Stimulated activated CD8-positive, alpha-beta memory T cell treated with anti-CD3 and anti-CD28 coated beads, Interleukin-7, amount 100 ng/mL, for 24 hours (primary cell): ENCODE measurements at places on chromosomes 13 and 19.
A peak's percentile ranks its signal among the peaks of the same experiment; 100 is the strongest.

DNA sequence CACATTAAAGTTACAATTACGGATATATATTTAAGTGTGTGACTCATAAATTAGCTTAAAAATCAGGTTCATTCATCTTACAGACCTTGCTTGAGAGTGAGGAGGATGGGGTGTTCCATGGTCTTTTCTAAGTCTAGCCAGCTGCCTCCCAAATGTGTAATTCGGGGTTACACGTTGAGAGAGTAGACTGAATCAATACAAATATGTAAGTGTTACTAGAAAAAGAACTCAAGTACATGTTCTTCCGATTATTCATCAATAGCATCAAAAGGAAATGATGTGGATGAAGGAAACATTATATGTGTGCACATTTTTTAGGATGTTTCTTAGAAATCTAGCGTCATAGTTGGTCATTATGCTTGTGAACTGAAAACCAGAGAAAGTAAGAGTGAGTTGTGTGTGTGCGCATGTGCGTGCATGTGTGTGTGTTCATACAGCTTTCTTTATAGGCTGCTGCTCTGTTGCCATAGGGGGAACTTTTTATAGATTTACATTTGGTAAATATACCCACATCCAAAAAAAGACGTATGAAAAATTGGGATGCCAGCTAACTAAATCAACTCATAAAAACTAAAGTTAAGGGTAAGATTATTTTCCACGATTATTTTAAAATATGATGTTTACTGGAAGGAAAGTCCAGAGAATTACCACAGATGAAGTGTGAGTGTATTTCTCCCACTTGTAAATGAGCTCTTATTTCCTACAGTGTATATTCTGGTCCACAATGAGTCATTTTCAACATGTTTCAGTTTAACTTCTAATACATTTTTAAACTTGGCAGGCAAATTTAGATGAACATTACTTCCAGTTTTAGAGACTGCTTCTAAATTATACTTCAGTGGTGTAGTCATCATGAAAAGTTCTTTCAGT, 82.4 kb downstream of the PIBF1 start:
- DNase-seq = no peak

DNA sequence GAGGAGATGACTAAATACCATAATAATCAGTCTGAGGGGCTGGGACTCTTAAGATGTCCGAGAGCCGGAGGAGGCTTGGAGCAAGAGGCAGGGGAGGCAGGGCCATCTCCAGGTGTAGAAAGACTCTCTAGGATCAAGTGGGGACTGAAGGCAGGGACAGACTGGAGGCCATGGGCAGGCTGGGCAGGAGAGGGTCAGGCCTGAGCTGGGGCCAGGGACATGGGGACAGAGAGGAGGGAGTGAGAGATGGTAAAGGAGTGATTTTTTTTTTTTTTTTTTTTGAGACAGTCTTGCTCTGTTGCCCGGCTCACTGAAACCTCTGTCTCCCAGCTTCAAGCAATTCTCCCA, 2.2 kb downstream of the JOSD2 start:
- DNase-seq = no peak

GRCh38 chr13:41008349-41008980, 10.7 kb downstream of the ELF1 start:
- no peak for DNase-seq

- DNase-seq = no peak
These were observed 82.4 kb upstream of the STARD13 start for GRCh38 chr13:33367926-33368325.

- DNase-seq = no peak
These were observed 30.9 kb upstream of the MED4 start for GRCh38 chr13:48125794-48126228.

GRCh38 chr19:28292822-28293500, 920.0 kb downstream of the UQCRFS1 start:
- no peak for DNase-seq

DNA sequence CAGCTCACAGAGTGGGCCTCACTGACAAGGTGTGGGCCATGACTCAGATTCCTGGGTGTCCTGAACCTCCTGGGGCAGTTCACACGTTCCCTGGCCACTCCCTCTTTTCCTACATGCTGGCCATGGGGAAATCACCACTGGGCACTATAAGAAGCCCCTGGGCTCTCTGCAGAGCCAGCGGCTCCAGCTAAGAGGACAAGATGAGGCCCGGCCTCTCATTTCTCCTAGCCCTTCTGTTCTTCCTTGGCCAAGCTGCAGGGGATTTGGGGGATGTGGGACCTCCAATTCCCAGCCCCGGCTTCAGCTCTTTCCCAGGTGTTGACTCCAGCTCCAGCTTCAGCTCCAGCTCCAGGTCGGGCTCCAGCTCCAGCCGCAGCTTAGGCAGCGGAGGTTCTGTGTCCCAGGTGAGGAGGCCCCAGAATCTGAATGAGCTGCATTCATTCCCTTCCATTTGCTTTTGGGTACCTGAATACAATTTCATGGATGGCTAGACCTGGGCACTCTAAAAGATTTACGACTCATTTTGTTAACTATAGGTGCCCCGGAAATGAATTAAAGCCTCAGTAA, at the start of gene OLFM4:
TSS of gene OLFM4 (plus strand) at position 177 of the 567 bp plus-strand sequence. CDS start at position 201, 24 bp downstream.
- DNase-seq = no peak

GRCh38 chr19:11123114-11123513, 32.5 kb downstream of the SPC24 start:
- no peak for DNase-seq

DNA sequence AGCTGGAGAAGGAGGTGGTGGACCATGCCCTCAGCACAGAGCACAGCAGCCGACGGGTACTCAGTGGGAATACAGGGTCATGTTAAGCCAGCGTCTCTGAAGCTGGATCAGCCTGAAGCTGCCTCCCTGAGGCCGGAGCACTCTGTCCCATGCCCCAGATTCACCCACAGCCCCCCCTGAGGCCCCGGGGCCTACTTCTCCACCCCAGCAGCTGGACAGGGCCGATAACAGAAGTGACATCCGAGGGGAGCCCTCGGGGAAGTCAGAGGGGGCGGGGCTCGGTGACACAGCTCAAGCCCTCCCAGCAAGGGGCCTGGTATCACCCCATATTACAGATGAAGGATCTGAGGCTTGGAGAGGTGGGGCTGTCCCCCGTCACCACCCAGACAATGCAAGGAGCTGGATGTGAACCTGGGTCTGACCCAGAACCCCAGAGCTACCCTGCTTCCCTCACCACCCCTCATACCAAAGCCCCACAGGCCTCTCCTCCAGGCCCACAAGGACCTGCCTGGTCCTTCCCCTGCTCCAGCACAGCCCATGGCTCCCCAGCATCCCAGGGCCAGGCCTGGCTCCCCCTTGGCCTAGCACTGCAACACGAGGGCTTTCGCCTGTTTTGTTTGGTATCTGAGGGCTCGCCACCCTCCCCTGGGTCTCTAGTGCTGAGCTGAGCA, 5.7 kb downstream of the R3HDM4 start:
- no peak for DNase-seq

DNA sequence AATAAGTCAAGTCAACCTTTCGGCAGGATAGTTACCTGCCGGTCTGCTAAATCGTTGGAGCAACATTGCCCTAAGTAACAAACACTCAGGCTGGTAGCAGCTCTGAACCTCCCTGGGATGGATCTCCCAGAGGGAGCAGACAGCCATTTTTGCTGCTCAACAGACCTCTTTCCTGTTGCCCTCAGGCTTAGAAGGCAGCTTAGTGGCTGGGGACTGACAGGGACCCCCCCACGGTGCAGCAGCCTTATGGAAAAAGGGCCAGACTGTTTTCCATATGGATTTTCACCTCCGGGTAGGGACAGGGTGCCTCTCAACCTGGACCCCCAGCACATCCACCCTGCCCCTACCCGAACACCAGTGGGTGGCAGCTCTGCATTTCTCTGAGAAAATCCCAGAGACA, 49.7 kb downstream of the UBL3 start:
- no peak for DNase-seq

GRCh38 chr19:38534574-38534973, 83.2 kb downstream of the MAP4K1 start:
- DNase-seq = no peak

GRCh38 chr13:48349525-48349924, 46.0 kb downstream of the RB1 start:
- no peak for DNase-seq

DNA sequence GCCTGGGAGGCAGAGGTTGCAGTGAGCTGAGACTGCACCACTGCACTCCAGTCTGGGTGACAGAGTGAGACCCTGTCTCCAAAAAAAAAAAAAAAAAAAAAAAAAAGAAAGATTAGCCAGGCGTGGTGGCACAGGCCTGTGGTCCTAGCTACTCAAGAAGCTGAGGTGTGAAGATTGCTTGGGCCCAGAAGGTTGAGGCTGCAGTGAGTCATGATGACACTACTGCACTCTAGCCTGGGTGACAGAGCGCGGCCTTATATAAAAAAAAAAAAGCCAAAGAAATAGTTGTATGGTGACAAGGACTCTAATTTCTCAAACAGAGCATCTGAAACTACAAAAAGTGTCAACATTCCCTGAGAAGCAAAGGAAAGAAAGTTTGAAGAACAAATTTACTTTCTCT, 3.4 kb downstream of the PBX4 start:
- DNase-seq = no peak

DNA sequence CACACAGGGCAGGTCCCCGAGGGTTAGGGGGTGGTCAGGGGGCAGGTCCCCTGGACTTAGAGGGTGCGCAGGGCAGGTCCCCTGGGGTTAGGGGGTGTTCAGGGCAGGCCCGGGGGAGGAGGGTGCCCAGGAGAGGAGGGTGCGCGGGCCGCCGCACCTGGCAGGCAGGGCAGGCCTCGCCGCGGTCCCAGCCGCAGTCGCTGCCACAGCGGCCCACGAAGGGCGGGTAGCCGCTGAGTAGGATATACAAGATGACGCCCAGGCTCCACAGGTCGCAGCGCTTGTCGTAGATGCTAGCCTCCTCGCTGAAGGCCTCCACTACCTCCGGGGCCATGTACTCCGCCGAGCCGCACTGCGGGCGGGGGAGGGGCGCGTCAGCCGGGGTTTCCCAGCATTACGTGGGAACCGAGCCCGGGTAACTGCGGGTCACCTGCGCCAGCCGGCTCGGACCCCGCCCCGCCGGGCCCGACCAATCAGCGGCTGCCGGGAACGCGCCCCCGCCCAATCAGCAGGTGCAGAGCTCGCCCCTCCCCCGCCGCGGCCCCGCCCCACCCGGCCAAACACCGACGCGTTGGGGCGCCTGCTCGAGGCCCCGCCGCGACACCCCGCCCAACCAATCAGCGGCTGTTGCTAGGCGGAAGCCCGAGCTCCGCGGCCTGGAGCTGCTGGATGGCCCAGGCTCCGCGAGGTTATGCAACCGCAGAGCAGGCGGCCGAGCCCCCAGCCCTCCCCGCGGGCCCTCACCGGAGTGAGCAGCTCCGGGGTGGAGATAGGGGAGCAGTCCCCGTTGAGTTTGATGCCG, 9.2 kb downstream of the MKNK2 start:
- peak; percentile 99 for DNase-seq

DNA sequence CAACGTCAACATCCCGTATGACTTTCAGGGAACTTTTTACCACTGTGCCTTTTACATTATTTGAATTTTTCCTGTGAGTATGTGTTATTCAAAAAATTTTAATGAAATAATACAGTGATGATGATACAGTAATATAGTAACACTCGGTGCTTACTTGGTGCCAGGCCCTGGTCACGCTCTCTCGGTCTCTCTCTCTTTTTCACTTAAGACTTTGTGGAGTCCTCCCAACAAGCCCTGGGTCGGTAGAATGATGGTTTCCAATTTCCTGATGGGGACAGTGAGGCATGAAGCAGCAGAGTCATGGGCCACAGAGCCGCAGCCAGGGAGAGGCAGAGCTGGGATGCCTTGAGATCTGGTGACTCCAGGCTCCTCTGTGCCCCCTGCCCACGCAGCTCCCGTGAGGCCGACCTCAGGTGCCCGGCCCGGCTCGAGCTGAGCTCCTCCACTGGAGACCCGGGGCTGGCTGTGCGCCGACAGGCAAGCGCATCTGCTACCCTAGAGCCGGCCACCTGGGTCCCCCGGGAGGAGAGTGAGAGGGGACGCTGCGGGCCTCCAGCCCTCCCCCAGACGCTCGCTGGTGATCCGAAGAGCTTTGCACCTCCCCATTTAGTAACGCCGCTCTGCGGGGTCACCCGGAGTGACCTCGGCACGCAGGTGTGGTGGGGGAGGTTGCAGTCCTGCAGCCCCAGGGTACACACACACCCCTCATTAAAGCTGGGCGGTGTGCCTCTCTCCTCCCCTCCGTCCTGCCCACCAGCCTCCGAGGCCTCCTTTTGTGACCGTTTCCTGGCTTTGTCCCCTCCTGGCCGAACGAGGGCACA, 4.4 kb upstream of the SBK3 start:
- DNase-seq = no peak

DNA sequence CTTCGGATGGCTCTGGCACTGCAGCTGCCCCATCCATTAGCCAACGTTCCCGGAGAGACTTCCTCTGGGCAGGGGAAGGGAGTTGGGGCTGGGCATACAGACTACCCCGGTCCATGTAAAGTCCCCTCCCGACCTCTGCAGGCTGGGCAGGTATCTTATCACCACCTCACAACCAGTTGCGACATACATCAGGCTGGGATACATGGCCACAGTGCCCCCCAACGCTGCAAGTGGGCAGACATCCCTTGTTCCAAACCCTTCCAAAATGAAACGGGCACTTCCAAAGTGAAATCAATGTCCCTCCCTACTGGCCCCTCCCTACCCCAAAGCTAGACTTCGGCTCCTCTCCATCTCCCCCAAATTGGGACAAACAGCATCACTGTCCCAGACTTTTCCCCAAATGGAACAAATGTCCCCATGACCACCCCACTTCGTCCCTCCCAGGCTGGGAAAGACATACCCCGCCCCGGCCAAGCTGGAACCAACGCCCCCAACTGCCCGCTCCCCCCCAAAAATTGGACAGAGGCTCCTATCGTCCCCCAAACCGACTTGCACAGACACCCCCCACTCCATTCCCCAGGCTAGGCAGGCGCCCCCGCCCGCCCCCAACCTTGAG, 5.0 kb downstream of the PALM3 start:
- no peak for DNase-seq

DNA sequence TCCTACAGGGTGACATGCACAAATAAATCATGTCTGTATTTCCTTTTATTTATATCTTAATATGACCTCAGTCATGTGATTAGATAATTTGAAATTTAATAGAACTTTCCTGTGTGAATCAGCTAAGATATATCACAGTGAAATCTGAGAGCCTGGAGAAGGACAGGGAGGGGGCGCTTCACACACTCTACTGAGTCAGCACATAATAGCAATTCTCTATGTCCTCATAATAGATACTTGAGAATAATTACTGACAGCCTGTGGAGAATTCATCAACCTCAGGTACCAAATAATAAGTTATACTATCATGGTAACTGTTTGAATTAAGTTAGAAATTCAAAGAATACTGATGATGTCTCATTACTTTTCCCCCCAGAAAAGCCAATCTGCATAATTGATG, 98.0 kb upstream of the SLC10A2 start:
- no peak for DNase-seq

DNA sequence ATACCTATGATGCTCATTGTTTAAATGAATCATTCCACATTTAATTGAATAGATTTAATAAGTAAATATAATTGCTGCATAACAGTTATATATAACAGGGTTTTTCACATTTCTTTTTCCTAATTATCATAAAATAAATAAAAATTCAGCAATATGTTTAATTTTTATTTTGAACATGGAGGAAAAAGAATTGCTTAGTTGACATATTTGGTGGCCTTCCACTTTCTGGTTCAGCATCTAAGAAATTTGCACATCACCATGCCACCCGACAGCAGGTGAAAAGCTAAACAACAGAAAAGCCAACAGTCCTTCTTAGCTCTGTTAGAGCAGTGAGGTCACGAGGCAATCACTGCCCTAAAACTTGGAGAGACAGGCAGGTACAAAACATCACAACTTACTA, 790.2 kb downstream of the GPC5 start:
- no peak for DNase-seq
